ENCODE measurements at places on chromosomes 12 and 14. TPM values are rescaled to one million over a fixed set of nuclear protein-coding genes. Genes with fewer than 3 reads are reported as not detected.

- DNase-seq, result no peak
These were observed 28.6 kb downstream of the GNS start for GRCh38 chr12:64730588-64730969.

GDF3 gene
- not detected for total RNA-seq

- DNase-seq, result no peak
These were observed 266.1 kb upstream of the LRIG3 start for GRCh38 chr12:59186451-59186850.

DNA sequence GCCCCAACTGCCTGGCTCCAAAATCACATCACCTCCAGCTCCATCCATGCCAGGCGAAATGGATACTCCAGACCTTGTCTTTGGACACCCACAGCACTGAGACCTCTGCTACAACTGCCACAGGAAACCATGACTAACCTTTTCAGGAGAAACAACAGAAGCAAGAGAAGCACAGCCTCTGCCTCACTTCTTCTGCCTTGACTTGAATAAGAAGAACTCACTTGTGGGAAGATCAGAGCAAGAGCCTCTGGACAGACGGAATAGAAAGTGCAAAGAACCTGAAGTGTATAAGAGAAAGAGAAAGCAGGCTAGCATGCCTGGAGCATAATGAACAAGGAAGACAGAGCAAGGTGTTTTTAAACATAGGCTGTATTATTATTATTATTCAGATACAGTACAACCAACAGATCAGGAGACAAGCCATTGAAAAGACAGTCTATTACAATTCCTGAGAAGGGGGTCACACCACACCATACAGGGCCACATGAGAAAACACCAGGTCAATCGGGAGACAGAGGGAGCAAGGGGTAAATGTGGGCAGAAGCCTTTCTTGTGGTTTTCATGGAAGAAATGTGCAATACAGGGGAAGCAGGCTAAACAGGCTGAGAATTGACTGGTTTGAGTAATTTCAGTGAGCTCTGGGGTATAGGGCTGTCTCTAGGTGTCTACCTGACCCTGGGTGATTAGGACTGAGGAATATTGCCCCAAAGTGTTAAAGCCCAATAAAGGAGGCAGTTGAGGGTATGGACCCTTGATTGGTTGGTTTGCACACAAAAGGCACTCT is 7.4 kb upstream of the OR10P1 start:
- no peak for DNase-seq

GRCh38 chr12:123250471-123251383 is 17.5 kb downstream of the MTRFR start:
- DNase-seq, result peak; percentile 52

- no peak for DNase-seq
These were observed 507 bp upstream of the FKBP4 start for GRCh38 chr12:2794191-2794735.

DNAJC22 gene
- total RNA-seq, result not detected

GRCh38 chr12:64007853-64008252 is 163.4 kb downstream of the SRGAP1 start:
- DNase-seq, result no peak

DNA sequence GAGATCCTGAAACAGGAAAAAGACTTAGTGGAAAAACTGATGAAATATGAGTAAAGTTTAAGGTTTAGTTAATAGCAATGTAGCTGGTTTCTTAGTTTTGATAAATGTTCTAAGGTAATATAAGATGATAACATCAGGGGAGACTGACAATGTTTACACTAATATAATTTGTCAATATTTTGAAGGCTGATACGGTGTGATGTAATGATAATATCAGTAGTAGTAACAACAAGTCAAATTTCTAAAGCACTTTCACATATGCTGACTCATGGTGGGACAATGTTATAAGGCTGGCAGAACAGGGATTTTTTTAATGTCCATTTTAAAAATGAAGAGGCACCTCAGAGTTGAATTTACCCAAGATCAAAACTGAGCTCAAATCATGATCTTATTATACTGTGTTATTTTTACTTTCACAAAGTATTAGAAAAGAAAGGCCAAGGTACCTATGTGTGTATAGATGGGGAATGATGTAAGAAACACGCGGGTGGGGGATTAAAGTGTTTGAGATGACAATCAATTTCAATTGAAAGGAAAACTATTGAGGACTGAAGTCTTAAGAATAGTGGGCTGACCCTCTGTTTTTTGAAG is 2.4 kb upstream of the FLRT2 start:
- no peak for DNase-seq

OR10G3 gene
- not detected for total RNA-seq

DNA sequence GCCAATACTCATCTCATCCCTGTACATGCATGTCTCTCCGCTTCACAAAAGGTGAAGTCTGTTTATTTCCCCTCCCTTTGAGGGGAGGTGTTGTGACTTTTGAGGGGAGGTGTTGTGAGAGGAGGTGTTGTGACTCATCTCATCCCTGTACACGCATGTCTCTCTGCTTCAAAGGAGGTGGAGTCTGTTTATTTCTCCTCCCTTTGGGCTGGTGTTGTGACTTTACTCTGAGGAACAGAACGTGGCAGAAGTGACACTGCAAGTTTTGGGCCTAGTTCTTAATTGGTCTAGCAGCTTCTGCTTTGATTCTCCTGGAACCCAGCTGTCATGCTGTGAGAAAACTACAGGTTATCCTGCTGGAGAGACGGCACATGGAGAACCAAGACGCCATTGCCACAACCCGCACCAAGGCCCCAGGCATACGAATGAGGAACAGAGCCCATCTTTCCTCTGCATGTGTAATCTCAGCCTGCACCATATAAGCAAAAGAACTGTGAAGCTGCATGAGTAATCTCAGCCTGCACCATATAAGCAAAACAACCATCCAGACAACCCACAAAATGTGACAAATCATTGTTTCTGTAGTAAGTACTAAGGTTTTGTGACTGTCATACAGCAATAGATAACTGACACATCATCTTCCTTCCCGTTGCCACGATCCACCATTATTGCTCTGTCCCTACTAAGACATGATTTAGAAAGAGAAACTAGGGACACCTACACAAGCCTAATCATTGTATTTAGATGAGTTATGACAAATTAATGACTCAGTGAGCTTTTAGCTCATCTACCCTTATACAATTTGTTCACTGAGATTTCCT is 30.0 kb downstream of the GALNT4 start:
- DNase-seq, result no peak

DNA sequence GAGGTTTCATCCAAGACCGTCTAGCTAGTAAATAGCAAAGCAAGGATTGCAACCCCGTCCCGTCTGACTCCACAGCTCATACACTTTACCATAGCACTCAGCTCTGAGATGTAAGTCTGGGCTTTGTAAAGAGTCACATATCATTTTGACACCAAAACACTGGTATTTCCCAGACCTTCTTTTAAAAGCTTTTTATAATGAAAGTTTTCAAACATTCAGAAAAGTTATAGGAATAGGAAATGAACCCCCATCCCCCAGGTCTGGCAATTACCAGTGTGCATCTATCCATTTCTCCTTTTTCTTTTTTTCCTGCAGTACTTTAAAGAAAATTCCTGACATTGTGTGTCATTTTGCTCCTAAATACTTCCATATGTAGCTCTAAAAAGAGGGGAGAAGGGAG is 183.6 kb upstream of the CCND2 start:
- no peak for DNase-seq

TEAD4 gene
- 3.2 TPM for total RNA-seq

- DNase-seq, result peak; percentile 24
These were observed 4.8 kb downstream of the GUCY2C start for GRCh38 chr12:14691560-14691959.

DNA sequence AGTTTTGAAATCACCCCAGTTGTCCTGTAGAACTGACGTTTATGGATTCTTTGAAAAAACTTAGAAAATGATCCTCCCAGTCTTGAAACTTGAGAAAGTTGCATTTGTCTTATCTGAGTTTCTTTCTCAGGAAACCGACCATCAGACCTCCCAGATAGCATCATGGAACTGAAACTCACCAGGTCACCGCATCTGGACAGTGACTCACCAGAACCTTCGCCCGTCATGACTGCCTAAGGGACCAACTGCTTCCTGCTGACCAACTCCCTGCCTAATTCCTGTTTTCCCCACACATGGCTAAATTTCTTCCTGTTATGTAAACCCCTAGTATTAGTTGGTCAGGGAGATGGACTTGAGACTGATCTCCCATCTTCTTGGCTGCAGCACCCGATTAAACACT is 175.7 kb downstream of the RIMBP2 start:
- DNase-seq, result no peak

KRT6C gene
- not detected for total RNA-seq

DNA sequence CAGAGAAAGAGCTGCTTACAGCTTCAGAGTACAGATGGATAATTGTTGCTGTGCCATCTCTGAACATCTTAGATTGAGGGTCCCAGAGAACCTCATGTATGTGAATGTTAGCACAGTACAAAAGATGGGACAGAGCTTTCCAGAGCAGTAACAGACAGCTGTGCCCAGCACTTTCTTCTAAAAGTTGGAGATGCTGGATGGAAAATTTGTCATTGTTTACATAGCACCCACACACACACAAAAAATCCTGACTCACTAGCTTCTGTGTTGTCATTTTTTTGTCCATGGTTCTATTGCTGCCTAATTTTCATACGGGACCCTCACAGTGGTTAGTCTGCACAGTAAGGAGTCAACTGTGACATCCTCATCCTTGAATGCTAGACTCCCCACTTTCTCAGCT is 374.7 kb downstream of the DIO2 start:
- DNase-seq, result no peak
